ENCODE measurements at places on chromosomes 5 and 9.

- DNase-seq = no peak
These were observed 209.6 kb downstream of the TTLL11 start for GRCh38 chr9:121883281-121884056.

- DNase-seq = no peak
These were observed 496.9 kb upstream of the ADAMTS16 start for GRCh38 chr5:4643190-4643589.

- no peak for DNase-seq
These were observed 10.3 kb downstream of the GOLPH3 start for GRCh38 chr5:32163785-32164184.

- no peak for DNase-seq
These were observed 73.9 kb downstream of the RORB start for GRCh38 chr9:74570879-74571512.

GRCh38 chr9:80964374-80964773 is 725.0 kb downstream of the TLE1 start:
- DNase-seq = no peak

- DNase-seq = no peak
These were observed 181.6 kb downstream of the DAB2IP start for GRCh38 chr9:121833061-121833460.

DNA sequence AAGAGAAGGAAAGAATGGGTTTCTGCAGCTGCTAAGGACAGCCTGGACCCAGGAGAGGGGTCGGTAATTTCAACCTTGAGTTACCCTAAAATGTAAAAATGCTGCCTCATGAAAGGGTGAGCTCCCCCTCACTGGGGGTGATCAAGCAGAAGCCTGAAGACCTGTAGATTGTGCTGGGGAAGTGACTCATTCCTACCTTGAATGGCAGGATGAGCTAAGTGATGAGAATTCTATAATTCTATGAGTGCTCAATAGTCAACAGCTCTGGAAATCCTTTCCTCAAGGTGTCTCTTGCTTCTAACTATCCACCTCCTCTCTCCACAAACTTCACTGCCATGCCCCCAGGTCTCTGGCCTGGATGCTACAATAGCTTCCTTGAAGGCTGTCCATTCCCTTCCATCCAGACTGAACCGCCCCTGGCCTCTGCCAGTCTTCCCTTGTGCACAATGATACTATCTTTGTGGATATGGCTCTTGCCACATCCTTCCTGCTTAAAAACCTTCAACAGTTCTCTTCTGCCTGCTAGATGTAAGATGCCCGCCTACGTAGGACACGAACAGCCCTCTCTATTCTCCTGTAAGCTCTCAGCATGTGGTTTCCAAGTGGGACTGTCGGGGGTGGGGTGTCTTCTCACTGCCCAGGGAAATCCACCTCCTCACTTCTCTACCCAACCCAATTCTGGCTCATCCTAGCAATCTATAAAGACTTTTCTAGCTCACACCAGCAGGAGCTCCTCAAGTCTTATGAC is 50.6 kb downstream of the PTPN3 start:
- no peak for DNase-seq

GRCh38 chr5:73435759-73436534 is 12.6 kb downstream of the FOXD1 start:
- no peak for DNase-seq

- DNase-seq = no peak
These were observed 2.1 kb downstream of the TNFAIP8 start for GRCh38 chr5:119357808-119358529.

DNA sequence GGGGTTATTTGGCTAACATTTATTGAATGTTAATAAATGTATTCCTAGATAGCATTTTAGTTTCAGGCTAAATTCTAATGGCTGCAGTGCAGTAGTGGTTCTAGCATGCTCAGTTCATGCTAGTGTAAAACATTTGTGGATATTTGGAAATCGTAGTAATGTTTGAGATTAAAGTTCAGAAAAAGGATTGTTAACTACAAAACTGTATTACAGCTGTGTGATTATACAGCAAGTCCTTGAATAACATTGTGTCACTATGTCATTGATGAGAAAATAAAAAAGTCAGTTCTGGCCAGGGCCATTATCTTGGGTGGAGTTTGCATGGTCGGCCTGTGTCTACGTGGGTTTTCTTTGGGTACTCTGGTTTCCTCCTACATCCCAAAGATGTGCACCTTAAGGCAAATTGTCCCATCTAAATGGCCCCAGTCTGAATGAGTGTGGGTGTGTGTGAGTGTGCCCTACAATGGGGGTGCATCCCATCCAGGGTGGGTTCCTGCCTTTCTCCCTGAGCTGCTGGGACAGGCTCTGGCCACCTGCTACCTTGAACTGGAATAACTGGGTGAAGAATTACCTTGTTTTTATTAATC is 8.8 kb downstream of the ZSWIM6 start:
- no peak for DNase-seq
